GM13977 (cell line): ENCODE measurements at places on chromosomes 1 and 21.

- no peak for DNase-seq
Observed at GRCh38 chr1:18752409-18752808, 107.1 kb downstream of the TAS1R2 start.

- peak; percentile 22 for DNase-seq
Observed at GRCh38 chr1:184494929-184495328, 108.1 kb downstream of the C1orf21 start.

- peak; percentile 68 for DNase-seq
Observed at GRCh38 chr1:184664042-184664660, 90.5 kb downstream of the EDEM3 start.

- no peak for DNase-seq
Observed at GRCh38 chr1:205748403-205749233, 1.4 kb downstream of the NUCKS1 start.

DNA sequence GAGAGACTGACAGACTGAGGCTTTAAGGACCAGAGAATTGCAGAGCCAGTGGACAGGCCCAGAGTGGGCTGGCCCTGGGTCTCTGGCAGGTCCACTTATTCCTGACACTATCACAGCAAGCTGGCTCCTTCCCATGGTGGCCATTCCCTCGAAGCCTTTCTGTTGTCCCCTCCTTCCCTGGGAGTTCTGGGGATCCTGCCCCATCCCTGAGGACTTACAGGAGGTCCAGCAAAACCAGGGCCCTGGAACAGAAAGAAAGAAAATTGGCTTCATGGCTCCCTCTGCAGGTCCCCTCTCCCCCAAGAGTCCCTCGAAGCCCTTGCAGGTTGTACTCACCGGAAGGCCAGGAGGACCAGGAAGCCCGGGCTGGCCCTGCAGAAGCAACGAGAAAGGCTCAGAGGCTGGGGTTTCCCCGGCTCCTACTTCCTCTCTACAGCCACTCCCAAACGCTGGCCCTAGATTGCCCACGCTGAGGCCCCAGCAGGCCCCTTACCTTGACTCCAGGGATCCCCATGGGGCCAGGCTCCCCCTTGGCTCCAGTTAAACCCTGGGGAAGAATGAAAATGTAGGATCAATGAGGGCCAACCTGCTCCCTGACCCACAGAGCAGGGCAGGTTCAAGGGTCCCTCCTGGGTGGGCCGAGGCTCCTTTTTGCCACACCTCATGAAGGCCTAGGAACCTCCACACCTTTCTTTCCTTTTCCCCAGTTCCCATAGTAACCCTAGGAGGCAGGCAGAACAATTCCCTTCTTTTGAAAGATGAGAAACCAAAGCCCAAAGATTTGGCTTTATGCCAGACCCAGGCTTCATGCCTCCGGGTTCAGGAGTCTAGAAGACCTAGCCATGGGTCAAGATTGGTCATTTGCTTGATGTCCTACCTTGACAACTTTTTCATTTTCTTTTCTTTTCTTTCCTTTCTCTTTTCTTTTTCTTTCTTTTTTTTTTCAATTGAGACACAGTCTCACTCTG, 4.6 kb downstream of the COL9A2 start:
- peak; percentile 85 for DNase-seq

- no peak for DNase-seq
Observed at GRCh38 chr1:25793585-25794170, 6.3 kb upstream of the SELENON start.

GRCh38 chr1:229001467-229002011, 266.3 kb downstream of the RHOU start:
- DNase-seq = no peak

DNA sequence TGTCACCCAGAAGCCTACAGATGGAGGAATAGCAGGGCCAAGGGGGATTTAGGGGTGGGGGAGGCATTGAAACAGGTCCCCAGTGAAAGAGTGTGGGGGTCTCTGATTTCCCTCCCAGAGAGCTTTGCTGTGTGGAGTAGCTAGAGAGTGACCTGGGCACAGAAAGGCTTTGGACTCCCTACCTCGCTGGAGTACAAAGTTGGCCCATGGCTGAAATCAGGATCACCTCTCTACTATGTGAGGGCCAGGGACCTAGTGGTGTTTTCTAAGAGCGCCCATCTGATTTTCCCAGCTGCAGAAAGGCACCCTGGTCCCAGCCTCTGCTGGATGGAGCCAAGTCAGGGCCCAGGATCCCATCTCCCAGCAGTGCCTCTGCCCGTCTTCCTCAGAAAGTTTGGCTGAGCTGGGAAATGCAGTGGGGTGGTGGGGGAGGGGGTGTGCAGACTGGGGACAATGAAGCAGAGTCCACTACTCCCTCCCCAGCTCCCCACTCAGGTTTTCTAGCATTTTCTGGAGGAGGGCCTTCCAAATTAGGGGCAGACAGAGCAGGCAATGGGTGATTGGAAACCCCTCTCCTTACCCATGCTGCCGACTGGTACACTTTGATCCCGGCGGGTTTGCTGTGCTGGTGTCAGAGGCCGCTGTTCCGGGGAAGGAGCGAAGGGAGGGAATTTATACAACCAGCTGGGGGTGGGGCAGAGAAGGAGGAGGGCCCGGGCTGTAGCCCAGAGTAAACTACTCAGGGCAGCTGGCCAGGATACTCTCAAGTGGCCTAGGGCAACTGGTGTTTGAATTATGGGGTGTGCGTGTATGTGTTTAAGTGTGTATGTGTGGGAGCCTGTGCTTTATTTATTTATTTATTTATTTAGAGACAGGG, at the start of gene SELENBP1:
Gene SELENBP1 (minus strand): TSS at position 648 of the 877 bp plus-strand sequence. CDS start 64 bp downstream, at position 584.
- no peak for DNase-seq
